Kidney epithelial cell (primary cell): ENCODE measurements at places on chromosomes 7 and 10.

DNA sequence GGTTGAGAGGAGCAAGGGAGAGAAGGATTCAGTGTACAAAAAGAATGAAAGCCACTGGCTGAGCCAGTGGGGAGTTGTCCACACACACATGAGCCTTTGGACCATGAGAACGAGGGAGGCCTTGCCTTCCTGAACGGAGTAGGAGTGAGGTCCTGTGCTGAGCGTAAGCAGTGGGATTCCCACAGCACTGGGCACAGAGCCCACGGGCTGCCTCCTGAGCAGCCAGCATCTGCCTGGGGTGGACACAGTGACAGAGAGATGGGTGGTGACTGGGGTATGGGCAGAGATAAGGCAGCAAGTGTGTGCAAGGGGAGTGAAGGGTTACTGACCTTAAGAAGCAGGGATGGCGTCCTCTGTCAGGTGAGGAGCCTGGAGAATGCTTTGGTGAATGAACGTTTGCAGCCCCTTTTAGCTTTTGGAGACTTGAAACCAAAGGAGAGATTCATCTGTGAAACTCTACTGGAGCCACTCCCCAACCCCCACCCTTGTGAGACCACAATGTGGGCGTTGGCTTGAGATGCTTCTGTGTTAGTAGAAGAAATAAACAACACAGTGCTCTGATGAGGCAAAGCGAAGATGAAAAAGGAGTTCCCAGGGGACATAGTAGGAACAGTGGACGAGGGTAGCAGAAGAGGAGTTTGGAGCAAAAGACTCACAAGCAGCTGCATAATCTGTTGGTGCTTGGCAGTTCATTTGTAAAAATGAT is 56.5 kb downstream of the FIGNL1 start:
- DNase-seq = no peak

GRCh38 chr7:69822386-69822785 is 224.1 kb downstream of the AUTS2 start:
- DNase-seq = no peak

DNA sequence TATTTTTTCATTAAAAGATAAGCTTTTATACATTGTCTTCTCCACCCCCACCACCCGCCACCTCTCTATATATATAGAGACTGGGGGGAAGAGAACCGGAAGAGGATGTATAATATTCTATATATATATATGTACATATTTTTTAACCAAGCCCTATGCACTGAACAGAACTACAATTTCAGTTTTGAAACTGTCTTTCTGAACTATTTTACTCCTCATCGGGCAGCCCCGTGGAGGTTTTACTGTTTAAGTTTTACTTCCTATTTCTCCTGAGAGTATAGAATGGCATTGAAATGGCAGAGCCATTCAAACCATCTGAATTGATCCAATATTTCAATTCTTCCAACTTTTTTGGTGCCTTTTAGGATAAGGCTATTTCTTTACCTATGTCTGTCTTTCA is 1047.1 kb downstream of the NRG3 start:
- DNase-seq = no peak

DNA sequence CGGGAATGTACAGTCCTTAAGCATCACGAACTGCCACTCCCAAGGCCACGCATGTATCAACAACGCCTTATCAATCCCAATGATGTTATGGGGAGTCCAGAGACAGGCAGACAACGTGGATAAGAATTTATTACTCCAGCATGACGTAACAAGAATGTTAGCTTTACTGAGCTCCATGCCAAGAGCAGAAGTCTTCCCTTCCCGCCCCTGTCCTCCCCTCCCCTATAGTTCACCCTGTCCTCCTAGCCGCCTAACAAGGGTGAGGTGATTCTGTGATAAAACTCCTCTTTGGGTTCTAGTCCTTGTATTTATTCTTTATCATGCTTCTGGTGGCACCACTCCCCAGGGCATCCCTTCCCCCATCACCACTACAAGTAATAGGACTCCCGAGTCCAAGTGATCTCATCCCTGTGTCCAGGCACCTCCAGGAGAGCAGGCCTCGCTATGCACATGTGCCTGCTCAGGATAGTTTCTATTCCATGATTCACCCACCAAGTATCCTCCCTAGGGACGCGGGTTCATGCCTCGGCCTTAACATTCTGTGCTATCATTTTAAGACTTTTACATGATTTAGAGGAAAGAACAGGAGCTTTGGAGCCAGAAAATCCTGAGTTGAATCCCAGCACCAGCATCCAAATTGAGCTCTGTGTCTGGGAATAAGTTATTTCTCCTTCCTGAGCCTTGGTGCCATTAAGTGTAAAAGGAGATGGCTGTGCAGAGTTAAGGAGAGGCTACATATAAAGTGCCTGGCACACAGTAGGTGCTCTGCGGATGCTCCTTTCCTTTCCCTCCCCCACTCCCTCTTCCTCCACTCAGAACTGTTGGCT is 15.4 kb downstream of the GSDME start:
- peak; percentile 67 for DNase-seq

DNA sequence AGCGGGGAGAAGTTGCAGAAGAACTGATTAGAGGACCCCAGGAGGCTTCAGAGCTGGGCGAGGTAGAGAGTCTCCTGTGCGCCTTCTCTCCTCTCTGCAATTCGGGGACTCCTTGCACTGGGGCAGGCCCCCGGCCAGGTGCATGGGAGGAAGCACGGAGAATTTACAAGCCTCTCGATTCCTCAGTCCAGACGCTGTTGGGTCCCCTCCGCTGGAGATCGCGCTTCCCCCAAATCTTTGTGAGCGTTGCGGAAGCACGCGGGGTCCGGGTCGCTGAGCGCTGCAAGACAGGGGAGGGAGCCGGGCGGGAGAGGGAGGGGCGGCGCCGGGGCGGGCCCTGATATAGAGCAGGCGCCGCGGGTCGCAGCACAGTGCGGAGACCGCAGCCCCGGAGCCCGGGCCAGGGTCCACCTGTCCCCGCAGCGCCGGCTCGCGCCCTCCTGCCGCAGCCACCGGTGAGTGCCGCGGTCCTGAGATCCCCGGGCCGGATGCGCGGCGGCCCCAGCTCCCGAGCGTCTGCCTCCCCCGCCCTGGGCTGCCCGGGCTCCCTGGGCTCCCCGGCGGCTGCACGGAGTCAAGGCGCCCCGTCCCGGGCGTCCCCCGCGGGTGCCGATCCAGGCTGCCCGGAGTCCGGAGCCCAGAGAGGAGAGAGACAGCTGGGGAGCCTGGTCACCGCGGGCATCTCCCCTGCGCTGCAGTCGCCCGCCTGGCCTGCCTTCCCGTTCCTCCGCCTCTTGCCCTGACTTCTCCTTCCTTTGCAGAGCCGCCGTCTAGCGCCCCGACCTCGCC is at the start of gene PLAU:
Gene PLAU (plus strand): TSS at position 369 of the 789 bp plus-strand sequence. CDS start 424 bp downstream, outside the sequence.
- no peak for DNase-seq

DNA sequence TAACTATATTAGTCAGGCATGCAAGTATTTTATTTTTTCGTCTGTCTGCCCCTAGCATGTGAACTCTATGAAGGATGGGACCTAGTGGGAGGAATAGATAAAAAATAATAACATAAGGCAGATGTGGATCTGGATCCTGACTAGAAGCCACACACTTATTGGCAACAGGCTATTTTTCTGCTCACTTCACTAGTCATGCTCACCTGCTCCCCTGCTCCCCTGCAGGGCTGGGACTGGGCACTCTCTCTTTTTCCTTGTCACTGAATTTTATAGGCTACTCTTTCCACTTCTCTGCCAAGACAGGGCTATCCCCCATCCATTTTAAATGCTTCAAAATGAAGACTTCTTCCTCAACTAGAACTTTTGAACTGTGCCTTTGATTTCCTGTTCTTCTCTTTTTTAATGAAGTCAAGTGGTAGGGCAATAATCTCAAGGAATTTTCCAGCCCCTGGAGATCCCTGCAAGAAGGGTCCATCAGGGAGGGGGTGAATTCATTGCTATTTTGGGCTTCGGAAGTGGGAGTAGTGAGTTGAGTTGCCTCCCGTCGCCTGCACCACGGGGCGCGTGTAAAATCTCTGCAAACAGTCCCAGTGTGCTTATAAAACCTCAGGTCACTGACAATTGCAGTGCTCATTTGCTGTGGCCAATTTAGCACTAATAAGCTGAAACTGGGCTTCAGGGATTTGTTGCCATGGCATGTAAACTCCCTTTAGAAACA is 156.7 kb upstream of the NPVF start:
- no peak for DNase-seq

DNA sequence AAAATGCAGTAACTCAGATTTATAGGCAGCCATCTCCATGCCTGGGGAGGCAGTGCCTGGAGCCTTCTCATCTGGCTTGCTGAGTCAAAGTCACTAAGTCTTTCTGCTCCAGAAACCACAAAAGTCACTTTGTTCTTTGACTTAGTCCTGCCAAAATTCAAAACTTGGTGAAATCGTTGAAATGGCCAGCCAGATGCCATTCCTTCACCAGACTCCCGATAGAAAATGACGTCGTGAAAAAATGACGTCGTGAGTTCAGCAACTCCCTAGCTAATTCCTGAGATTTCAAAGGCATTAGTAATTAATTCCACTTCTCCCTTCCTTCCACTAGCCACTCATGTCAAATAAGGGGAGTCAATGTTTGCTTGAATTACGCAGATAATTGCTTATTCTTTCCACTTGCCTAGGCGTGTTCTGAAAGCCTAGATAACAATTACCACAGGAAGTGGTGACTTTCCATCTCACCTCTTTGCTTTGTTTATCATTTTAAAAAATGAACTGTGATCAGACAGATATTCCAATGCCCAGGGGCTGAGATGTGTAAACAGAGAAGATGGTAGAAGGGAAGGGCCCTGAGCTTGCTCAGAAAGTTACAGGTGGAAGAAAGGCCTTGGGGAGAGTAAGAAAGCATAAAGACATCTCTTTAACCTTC is 48.5 kb upstream of the OSBPL3 start:
- peak; percentile 84 for DNase-seq

DNA sequence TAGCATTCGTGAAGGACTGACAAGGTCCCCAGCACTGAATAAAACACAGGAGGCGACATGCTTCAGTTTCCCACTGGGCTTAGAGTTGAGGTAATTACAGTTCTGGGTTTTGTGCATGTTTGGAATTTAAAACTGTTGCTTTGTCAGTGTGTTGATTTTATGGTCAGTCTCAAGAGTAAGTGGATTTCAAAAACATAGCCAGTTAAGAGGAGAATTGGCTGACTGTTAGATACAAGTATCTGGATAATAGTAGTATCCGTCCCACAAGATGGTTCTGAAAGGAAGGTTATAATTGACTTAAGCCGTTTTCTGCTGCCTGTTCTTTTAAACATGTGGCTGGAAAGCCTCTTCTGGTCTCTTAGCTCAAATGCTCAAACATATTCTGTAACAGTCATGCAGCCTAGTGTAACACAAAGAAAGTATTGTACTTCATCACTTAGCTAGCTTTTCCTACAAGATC is 170.9 kb downstream of the POLR1F start:
- DNase-seq = no peak

DNA sequence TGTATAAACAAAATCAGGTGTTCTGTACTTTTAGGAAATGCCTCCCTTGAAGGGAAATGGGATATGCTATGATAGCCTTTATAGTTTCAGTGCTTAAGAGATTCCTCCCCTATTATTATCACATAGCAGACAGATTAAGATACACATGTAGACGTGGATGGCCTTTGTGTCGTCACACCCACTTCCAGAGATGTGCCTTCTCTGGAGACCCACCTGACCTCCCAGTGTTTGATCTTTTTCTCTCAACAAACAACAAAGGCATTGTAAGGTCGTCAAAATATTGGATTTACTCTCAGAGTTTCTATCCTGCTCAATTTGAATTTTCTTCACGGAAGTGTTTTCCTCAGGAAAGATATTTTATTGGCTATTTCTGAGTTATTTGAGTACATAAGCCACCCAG is 25.7 kb upstream of the C1GALT1 start:
- no peak for DNase-seq

GRCh38 chr10:6044060-6044459 is 18.1 kb downstream of the IL2RA start:
- no peak for DNase-seq

- no peak for DNase-seq
Observed at GRCh38 chr10:48607356-48608278, 2.7 kb upstream of the ARHGAP22 start.
